ENCODE measurements at places on chromosomes 5 and 9. TPM values are rescaled to one million over a fixed set of nuclear protein-coding genes. Genes with fewer than 3 reads are reported as not detected.

- no peak for DNase-seq
Observed at GRCh38 chr5:94113087-94113486, 371.7 kb upstream of the POU5F2 start.

DNA sequence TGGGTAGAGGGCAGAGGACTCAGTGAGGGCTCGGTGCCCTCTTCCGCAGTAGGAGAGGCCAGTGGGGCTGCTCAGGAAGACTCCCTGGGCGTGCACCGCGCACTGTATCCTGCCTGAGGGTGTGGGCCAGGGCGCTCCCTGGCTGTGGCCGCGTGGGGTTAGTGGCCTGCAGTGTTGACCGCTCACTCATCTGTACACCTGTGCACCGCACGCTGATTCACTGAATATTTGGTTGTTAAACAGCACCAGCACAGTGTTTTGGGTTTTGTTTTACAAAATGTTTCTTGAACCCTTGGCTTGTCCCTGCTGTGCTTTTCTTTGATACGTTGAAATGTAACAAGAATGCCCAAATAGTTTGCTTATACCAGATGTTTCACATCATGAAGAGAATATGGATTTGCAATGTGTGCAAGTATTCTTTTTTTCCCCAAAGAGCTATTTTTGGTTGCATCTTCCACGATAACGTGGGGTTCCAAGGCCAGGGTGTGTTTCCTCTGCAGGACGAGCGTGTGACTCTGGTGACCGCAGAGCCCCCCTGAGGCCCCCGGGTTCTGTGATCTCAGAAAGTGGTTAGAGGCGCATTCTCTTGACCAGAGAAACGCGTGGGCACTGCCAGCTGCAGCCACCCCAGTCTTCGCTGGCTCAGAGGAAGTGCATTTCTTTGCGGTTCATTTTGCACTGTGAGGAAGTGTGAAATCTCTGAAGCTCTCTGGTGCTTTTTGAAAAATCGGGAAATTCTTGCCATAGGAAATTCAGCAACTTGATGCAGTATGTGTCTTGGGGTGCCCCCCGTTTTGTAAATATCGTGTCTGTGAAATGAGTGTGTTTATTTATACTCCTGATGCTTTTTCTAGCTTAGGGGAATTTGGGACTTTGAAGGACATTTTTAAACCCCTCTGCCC is 46.9 kb downstream of the AHRR start:
- DNase-seq: no peak

- peak; percentile 33 for DNase-seq
Observed at GRCh38 chr5:172173564-172174153, 14.4 kb downstream of the STK10 start.

DNA sequence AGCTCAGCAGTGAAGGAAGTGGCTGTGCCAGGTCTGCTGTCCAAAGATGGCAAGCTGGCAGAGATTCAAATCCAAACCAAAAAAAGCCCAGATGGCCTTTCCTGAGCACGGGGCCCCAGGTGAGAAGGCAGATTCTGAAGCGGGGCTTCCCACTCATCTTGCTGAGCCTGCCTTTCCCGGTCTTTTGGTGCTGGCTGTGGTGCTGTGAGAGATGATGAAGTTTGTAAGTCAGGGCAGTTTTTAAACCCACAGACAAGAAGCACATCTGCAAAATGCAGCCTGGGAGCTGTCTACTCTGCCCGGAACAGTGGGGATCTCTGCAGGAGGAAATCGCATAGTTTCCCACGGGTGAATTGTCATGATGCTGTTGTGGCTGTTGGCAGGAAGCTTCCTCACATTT is 85.0 kb upstream of the IRX4 start:
- DNase-seq: no peak

GRCh38 chr5:76527685-76528161 is 95.5 kb downstream of the F2RL2 start:
- DNase-seq: no peak

GRCh38 chr5:154984946-154985516 is 28.5 kb upstream of the KIF4B start:
- DNase-seq: no peak

DNA sequence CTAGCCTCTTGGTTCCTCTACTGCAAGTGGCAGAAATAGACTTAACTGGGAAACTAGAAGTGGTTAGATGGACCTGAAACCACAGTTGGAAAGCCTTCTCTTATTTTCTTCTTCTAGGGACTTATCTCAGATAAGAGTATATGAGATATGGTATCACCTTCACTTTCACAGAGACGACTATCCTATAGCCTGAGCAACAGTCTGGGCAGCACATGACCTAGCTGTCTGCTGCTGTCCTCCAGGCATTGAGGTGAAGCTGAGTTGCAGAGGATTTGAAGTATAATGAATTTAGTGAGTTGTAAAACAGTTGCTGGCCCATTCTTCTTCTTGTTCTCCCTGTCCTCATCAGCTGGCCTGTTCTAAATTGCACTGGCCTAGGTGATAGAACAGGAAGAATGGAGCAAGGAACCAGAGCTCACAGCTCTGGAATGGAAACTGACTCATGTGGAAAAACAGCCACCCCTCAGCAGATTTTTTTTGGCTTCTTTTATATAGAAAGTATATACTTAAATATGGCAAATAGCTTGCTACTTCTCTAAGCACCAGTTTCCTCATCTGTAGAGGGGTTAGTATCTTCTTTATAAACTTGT is 27.8 kb downstream of the RECK start:
- DNase-seq: no peak

GRCh38 chr9:127336086-127336485 is 60.9 kb upstream of the SLC2A8 start:
- no peak for DNase-seq

GRCh38 chr5:169978714-169979113 is 1.6 kb downstream of the INSYN2B start:
- no peak for DNase-seq

DNA sequence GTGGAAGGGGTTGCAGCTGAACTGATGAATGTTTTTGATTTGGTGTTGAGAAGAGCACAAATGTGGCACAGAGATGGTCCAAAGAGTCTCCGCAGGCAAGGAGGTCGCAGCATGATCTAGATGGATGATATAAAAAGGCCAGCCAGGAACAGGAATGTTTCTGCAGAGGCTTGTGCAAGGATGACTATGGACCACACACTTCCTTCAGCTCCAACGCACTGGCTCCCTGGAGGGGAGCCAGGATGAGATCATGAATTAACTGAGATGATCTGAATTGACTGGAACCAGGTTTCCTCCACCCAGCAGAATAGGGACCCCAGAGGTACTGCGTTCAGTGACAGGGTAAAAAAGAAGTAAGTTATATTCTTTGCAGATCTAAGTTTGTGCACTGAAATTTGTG is 89.0 kb downstream of the ARSB start:
- no peak for DNase-seq

DNA sequence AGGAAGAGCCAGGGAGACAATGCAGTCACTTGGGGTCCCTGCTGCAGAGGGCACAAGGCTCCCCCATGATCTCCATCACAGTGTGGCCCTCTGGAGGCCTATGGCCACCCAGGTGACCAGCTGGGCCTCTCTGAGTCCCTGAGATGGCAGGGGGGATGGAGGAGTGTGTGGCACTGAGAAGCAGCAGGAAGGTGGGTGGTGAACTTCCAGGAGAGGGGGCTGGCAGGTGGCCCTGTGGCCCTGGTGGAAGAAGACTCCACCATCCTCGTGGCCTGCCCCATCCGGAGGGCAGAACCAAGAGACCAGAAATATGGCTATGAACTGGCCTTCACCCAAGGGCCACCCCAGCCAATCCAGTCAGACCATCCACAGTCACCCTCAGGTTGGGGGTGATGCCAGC is 31.7 kb upstream of the AFAP1L1 start:
- no peak for DNase-seq

- peak; percentile 79 for DNase-seq
Observed at GRCh38 chr9:97740848-97741821, 44.0 kb upstream of the XPA start.

DNA sequence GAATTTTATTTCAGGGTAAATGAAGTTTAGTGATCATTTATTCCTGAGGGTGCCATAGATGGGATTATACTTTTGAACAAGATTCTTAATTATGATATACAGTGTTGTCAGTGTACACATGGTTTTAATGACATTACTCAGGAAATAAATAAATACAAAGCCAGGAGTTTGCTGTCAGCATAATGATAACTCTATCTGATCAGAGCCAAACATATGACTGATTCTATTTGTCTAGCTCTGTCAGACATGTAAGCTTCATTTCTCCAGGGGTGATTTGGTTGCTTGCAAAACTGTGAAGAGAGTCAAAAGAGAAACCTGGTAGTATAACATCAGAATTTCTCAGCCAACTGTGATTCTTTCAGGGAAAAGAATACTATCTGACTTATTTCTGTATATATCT is 1425.8 kb upstream of the C9orf72 start:
- no peak for DNase-seq

- no peak for DNase-seq
Observed at GRCh38 chr5:81898403-81898802, 73.4 kb upstream of the ATG10 start.

DNA sequence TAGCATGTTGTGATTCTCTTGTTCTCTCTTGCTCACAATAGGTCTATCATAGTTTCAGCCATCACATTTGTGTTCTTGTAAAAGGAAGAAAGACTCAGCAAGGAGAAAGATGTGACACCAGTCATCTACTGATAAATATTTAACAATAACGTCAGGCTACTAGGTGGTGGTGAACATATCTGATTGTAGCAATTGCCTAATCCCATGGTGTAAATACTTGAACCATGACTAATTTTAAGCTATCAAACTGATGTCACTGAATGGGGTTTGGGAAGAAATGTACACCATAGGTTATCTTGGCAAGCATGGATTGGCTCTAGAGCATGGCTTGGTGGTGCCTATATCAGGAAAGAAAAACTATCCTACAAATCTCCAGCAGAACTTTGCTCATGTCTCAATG is 16.6 kb downstream of the DMRTA1 start:
- DNase-seq: no peak

GRCh38 chr5:133742431-133742988 is 130.2 kb upstream of the FSTL4 start:
- DNase-seq: no peak

DNA sequence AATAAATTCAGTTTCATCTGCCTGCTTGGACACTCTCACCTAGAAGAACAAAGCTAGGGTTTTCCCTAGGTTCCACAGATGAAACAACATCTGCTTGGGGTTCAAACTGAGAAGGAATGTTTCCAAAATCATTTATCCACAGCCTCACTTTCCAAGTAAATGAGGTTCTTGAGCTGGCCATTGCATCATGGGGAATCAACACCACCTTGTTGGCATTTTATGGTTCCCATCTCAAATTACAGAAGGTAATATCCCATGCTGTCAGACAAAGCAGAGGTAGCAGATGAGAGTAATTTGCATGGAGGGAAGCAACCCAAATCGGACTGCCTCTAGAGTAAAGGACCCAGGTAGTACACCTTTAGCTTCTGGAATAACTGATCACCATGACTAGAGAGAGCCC is 10.5 kb upstream of the NR4A3 start:
- no peak for DNase-seq

- no peak for DNase-seq
Observed at GRCh38 chr5:142316681-142317080, 8.1 kb downstream of the SPRY4 start.

DNA sequence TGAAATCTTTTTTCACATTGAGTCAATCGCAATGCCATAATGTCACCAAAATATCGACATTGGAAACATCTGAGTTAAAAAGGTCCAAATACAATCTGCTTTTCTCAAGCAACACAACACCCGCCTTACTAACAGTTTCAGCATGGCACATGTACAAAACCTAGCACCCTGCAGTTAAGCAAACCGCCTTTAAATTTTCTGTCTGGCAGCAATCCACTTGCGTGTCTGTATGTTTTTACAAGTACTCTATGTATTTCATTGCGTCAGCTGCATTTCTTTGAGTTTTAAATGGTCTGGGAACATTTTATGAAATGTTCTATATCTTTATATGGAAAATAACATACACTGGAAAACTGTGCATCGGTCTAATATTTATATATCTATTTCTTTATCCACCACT is 134.6 kb downstream of the DENND1A start:
- DNase-seq: no peak

DNA sequence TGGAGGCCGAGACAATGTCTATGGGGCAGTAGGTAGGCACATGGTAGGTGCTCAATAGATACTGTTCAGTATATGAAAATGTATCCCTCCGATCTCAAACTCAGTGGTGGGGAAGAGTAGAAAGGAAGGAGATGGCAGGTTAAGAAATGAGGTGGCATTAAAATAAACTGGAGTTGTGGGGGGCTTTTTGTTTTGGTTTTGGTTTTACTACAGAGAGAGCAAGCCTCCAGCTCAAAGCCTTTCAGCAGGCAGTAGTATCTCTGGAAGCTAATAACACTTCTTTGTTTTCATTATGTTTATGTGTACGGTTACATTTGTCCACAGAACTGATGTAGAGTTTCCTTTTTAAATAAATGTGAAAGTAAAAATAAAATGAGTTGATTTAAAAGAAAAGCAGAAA is 8.6 kb downstream of the MFAP3 start:
- DNase-seq: no peak

DNA sequence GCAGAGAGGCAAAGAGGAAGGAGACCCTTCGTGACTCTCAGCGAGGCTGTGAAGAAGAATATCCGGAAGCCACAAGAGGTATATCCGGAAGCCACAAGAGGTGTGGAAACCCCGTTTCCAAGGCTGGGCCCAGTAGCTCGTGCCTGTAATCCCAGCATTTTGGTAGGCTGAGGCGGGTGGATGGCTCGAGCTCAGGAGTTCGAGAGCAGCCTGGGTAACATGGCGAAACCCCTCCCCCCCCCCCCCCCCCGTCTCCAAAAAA is 612 bp upstream of the BBLN start:
- DNase-seq: no peak

DNA sequence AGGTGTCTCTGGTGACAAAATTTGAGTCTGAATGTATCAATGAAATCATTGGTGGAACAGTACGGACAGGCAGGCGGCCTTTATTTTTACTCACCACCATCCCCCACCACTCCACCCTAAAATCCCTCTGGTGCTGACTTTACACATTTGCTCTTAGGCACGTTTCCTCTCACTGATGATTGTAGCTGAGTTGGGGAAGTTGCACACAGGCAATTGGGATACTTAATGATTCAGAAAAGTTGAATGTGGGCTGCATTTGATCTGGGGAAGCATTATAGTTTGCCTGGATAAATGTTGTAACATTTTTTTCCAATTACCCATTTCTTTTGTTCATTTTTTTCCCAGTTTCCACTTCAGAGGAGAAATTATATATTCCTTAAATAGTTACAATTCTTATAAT is 658.4 kb downstream of the TLR4 start:
- DNase-seq: no peak

The IRX1 gene
- total RNA-seq: not detected

The PCDHB10 gene
- total RNA-seq: 1.5 TPM

The TAF11L10 gene
- not detected for total RNA-seq

The TMC1 gene
- not detected for total RNA-seq
